Prostate gland (tissue), 2 donors: ENCODE measurements at places on chromosomes 1 and 21. TPM values are rescaled to one million over a fixed set of nuclear protein-coding genes. Genes with fewer than 3 reads are reported as not detected.

GRCh38 chr1:208807446-208808127 lies 563.4 kb upstream of the PLXNA2 start:
- H3K4me1 ChIP-seq = no peaks in the 10 kb centered on the region
- H3K36me3 ChIP-seq = no peaks in the 10 kb centered on the region
- no peak for DNase-seq
- H3K27ac ChIP-seq = no peak overlapping the region

- no peak overlapping the region for H3K4me3 ChIP-seq
- H3K36me3 ChIP-seq = no peaks in the 10 kb centered on the region
- no peak for DNase-seq
- H3K27me3 ChIP-seq = no peaks in the 10 kb centered on the region
- no peak overlapping the region for H3K27ac ChIP-seq
Observed at GRCh38 chr1:24278726-24279125, 40.4 kb upstream of the GRHL3 start.

- no peak for DNase-seq
- H3K4me1 ChIP-seq = no peaks in the 10 kb centered on the region
- no peaks in the 10 kb centered on the region for H3K36me3 ChIP-seq
- H3K27me3 ChIP-seq = no peaks in the 10 kb centered on the region
Observed at GRCh38 chr1:43872280-43872679, 61.3 kb upstream of the ARTN start.

The C4BPA gene
- total RNA-seq = not detected

DNA sequence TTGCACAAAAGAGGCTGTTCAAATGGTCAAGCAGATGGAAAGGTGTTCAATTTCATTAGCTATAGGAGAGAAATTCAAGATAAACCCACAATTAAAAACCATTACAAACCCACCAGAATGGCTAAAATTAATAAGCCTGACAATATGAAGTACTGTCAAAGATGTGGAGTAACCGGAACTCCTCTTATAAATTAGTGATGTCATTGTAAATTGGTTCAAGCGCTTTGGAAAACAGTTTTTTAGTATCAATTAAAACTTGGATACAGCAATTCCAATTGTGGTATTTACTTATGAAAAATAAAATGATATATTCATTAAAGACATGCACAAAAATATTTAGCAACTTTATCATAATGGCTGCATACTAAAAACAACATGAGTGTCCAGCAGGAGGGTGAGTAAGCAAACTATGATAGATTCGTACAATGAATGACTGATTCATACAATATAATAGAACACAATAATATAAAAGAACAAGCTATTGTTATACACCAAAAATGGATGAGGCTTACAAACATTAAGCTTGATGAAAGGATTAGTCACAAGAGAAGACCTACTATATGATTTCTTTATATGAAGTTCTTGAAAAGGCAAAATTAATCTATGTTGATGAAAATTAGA lies 38.4 kb upstream of the FGGY start:
- no peak for DNase-seq
- no peaks in the 10 kb centered on the region for H3K27me3 ChIP-seq
- peaks cover 3% of the 10 kb centered on the region for H3K4me1 ChIP-seq
- no peaks in the 10 kb centered on the region for H3K36me3 ChIP-seq

GRCh38 chr1:236156512-236157208 lies 14.3 kb downstream of the GPR137B start:
- H3K27me3 ChIP-seq = no peaks in the 10 kb centered on the region
- DNase-seq = no peak
- no peak overlapping the region for H3K27ac ChIP-seq
- H3K36me3 ChIP-seq = no peaks in the 10 kb centered on the region

- no peaks in the 10 kb centered on the region for H3K36me3 ChIP-seq
- no peak for DNase-seq
- H3K27me3 ChIP-seq = no peaks in the 10 kb centered on the region
- no peak overlapping the region for H3K4me3 ChIP-seq
- peaks cover 13% of the 10 kb centered on the region for H3K4me1 ChIP-seq
- no peak overlapping the region for H3K27ac ChIP-seq
Observed at GRCh38 chr1:201516511-201517127, 9.7 kb upstream of the CSRP1 start.

GRCh38 chr1:155078469-155079209 lies at the start of gene EFNA3:
Gene EFNA3 (plus strand): TSS chr1:155078837. CDS start chr1:155078942, 105 bp downstream.
- H3K36me3 ChIP-seq = no peaks in the 10 kb centered on the region
- H3K27me3 ChIP-seq = no peaks in the 10 kb centered on the region
- peak; percentile 76 for DNase-seq
- H3K4me1 ChIP-seq = peaks cover 45% of the 10 kb centered on the region
- no peak within 1 kb of the TSS for H3K27ac ChIP-seq

DNA sequence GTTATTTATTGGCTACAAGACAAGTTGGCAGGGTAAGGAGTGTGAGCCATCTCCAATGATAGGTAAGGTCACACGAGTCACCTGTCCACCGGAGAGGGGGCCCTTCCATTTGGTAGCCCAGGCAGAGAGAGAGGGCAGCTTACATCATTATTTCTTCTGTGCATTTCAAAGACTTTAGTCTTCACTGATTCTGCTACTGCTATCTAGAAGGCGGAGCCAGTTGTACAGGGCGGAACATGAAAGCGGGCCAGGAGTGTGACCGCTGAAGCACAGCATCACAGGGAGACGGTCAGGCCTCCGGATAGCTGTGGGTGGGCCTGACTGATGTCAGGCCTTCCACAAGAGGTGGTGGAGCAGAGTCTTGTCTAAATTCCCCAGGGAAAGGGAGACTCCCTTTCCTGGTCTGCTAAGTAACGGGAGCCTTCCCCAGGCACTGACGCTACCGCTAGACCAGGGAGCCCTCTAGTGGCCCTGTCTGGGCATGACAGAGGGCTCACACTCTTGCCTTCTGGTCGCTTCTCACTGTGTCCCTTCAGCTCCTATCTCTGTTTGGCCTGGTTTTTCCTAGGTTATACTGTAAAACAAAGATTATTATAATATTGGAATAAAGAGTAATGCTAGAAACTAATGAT lies 36.7 kb downstream of the ZNF695 start:
- no peaks in the 10 kb centered on the region for H3K36me3 ChIP-seq
- peak; percentile 25 for DNase-seq
- no peak overlapping the region for H3K27ac ChIP-seq
- no peaks in the 10 kb centered on the region for H3K27me3 ChIP-seq
- no peak overlapping the region for H3K4me3 ChIP-seq

DNA sequence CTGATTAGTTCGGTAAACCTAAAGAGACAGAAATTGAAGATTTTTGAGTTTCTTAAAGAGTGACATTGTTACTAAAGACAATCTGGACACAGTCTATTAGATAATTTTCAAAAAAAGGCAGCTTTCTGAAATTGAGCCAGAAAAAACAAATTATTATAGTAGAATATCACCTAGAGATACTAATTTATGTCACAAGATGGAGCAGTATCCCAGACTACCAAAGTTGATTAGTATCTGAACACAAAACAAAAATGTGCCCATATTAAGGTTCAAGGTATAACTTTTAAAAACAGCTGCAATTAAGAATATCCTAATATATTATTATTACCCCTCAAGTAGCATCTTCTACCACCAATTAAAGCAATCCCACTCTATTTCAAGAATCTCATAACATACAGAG lies 40.5 kb upstream of the SYT2 start:
- DNase-seq = no peak
- no peaks in the 10 kb centered on the region for H3K4me1 ChIP-seq
- no peak overlapping the region for H3K4me3 ChIP-seq

GRCh38 chr1:156933136-156933535 lies 12.7 kb downstream of the LRRC71 start:
- no peak overlapping the region for H3K27ac ChIP-seq
- no peaks in the 10 kb centered on the region for H3K4me1 ChIP-seq
- no peaks in the 10 kb centered on the region for H3K36me3 ChIP-seq
- no peaks in the 10 kb centered on the region for H3K27me3 ChIP-seq
- DNase-seq = no peak
- no peak overlapping the region for H3K4me3 ChIP-seq

GRCh38 chr1:203306089-203306964 lies 1.0 kb downstream of the BTG2 start:
- peak; percentile 98 for DNase-seq
- H3K4me1 ChIP-seq = peaks cover 7% of the 10 kb centered on the region
- peaks cover 4% of the 10 kb centered on the region for H3K36me3 ChIP-seq
- peak overlapping the region; percentile 99 for H3K27ac ChIP-seq
- H3K27me3 ChIP-seq = no peaks in the 10 kb centered on the region
- peak overlapping the region; percentile 100 for H3K4me3 ChIP-seq
